ENCODE measurements at places on chromosomes 6 and 20. TPM values are rescaled to one million over a fixed set of nuclear protein-coding genes. Genes with fewer than 3 reads are reported as not detected.

Gene MAPK13
- polyA plus RNA-seq: 9.0 TPM

Gene GPR63
- polyA plus RNA-seq: 0.03 TPM

Gene GRM4
- polyA plus RNA-seq: not detected

Gene PLEKHG1
- 8.8 TPM for polyA plus RNA-seq

Gene BTBD3
- 15.2 TPM for polyA plus RNA-seq

Gene PSMB9
- 6.4 TPM for polyA plus RNA-seq

Gene TRIM40
- not detected for polyA plus RNA-seq

Gene DCBLD1
- polyA plus RNA-seq: 30.2 TPM

Gene CAGE1
- polyA plus RNA-seq: not detected

Gene TBX18
- 61.8 TPM for polyA plus RNA-seq

Gene OLIG3
- polyA plus RNA-seq: not detected

Gene HLA-DRB5
- polyA plus RNA-seq: not detected

Gene OPN5
- polyA plus RNA-seq: 0.02 TPM

Gene HLA-DMB
- polyA plus RNA-seq: 0.75 TPM

Gene PRKN
- polyA plus RNA-seq: 0.06 TPM

Gene SPATA2
- 6.1 TPM for polyA plus RNA-seq

Gene ELOVL2
- polyA plus RNA-seq: not detected

Gene CLIC5
- polyA plus RNA-seq: not detected

Gene EYS
- 0.01 TPM for polyA plus RNA-seq

Gene ENPP1
- polyA plus RNA-seq: 0.36 TPM

Gene CFB
- 0.87 TPM for polyA plus RNA-seq

Gene FLRT3
- 0.08 TPM for polyA plus RNA-seq

Gene KCNK17
- polyA plus RNA-seq: not detected

Gene BTN1A1
- polyA plus RNA-seq: not detected

Gene SLC44A4
- 1.1 TPM for polyA plus RNA-seq

Gene TP53TG5
- polyA plus RNA-seq: not detected

Gene MED20
- polyA plus RNA-seq: 37.8 TPM

Gene MTHFD1L
- polyA plus RNA-seq: 31.8 TPM

Gene CST4
- polyA plus RNA-seq: not detected

Gene KCNQ5
- not detected for polyA plus RNA-seq

Gene C4B
- polyA plus RNA-seq: 2.9 TPM

Gene SIRPD
- not detected for polyA plus RNA-seq

Gene UBD
- 0.10 TPM for polyA plus RNA-seq

Gene FAM83C
- polyA plus RNA-seq: not detected

Gene NDUFAF4
- polyA plus RNA-seq: 5.9 TPM

Gene TSPO2
- not detected for polyA plus RNA-seq

All from endothelial cell of umbilical vein (primary cell).